ENCODE measurements at places on chromosomes 4 and X.

DNA sequence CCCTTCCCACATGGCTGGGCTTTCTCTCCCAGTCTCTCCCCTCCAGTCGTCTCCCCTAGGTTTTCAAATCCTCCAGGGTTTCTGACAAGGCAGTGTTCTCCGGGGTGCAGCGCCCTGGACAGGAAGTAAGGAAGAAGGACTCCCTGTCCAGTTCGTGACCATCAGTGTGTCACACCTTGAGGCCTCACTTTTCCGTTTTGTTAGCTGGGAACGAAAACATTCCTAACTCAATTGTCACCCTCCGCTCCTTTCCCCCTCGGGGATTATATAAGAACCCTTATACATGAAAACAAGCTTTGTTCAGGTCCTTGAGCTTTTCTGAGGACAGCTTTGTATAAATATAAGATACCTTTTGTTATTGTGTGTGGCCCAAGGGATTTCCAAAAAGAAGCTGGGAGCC is 92.1 kb downstream of the KDR start:
- no peak for DNase-seq

GRCh38 chrX:43741843-43742573 is 85.9 kb downstream of the MAOA start:
- DNase-seq = no peak

GRCh38 chr4:78784236-78784865 is 8.2 kb downstream of the BMP2K start:
- DNase-seq = no peak

DNA sequence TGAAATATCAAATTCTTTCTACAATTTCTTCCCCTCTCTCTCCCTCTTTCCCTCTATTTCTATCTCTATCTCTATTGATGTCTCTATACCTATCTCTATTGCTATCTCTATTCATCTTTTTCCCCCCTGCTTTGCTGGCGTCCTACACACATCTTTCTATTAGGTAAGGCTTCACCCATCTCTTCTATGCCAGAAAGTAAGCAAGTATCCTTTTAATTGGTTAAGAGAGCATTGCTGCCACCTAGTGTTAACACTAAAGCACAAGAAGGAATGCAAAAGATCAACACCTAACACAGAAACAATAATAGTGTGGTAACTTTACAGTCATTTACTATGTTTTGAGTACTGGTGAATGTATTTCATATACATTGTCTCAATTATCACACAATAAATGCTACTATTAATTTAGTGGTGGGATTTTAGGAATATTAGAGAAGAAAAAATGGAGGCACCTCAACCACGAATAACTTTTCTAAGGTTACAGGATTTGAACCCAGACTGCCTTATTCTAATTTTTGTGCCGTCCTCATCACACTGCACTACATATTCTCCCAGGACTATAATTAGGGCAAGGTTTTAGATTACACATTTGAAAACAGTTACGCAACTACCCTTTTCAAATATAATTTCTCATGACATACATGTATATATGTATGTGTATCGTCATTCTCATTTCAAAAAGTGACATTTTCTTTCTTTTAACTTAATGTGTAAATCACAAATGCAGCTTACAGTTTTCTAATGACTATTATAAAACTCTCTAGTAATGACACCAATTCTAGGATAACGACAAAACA is 3.7 kb upstream of the C4orf36 start:
- DNase-seq = no peak
